ENCODE measurements at places on chromosomes 3 and 15. TPM values are rescaled to one million over a fixed set of nuclear protein-coding genes. Genes with fewer than 3 reads are reported as not detected.

Gene BCL2A1
- 4.4 TPM for polyA plus RNA-seq

Gene ATP10A
- 2.3 TPM for polyA plus RNA-seq

Gene EXD1
- polyA plus RNA-seq = not detected

Gene PLSCR2
- not detected for polyA plus RNA-seq

Gene PYGO1
- 0.61 TPM for polyA plus RNA-seq

Gene TTLL3
- polyA plus RNA-seq = 7.8 TPM

Gene LOXL1
- 25.8 TPM for polyA plus RNA-seq

GRCh38 chr3:143628971-143629370 lies 219.3 kb downstream of the SLC9A9 start:
- H3K27me3 ChIP-seq = no peaks in the 10 kb centered on the region
- H3K36me3 ChIP-seq = no peaks in the 10 kb centered on the region
- no peak overlapping the region for H3K4me3 ChIP-seq
- no peak for DNase-seq

DNA sequence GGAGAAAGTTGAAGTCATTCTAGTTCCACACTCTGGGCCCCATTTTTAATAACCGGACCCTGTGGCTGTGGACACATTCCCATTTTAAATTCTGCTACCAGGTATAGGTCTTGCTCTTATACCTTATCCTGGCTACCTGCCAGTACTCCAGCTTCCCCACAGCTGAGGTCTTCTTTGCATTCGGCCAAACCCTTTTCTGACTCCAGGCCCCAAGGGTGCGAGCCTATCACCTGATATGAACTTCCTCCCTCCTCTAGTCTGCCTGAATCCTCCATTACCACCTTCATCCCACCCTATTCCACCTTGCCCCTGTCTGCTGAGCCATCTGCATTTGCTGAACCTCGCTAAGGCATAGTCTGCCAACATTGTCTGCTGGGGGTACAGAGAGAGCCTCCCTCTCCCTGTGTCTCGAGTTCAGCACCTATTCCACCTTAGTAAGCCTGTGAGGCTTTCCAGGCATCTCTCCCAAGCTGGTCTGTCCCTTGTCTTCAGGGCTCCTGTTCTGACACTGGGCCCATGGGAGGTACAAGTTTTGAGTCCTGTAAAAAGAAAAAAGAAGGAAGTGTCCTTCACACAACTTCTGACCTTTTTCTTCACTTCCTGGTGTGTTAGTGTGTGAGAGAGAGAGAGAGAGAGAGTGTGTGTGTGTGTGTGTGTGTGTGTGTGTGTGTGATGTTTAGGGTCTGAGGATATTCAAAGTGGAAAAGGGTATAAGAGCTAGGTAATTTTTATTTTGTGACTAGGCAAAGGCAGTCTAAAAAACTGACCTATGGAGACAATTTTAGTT lies 27.0 kb downstream of the PDE8A start:
- H3K27me3 ChIP-seq = no peaks in the 10 kb centered on the region
- no peak for DNase-seq

DNA sequence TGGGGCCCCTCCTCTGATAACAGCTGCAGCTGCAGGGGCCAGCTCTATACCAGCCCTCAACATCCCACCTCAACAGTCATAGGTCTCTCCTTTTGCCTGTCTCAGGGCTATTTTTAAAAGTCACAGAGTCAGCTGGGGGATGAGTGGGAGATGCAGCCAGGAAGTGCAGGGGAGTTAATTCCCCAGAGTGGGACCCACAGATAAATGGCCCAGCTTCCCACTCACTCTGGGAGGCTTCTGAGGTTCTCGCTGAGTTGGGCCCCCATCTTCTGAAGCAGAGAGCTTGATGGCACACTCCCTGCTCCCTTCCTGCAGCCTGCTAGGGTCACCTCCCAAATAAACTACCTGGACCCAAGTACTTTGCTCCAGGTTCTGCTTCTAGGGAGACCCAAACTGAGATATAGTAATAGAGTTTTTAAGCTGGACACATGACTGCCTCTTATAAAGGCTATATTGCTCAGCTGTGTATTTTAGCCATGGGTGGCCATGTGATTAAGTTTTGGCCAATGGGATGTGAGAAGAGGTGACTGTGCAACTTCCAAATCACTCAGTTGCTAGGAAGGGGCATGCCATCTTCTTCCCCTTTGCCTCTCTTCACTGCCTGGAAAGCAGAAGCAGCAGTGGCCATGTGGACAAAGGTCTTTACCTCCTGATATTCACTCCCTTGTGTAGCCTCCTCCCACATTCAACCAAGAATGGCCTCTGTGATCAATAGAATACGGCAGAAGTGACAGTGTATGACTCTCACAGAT lies 15.5 kb upstream of the VIPR1 start:
- H3K36me3 ChIP-seq = no peaks in the 10 kb centered on the region
- no peaks in the 10 kb centered on the region for H3K27me3 ChIP-seq
- no peak overlapping the region for H3K27ac ChIP-seq
- H3K4me1 ChIP-seq = peaks cover 23% of the 10 kb centered on the region
- DNase-seq = no peak

DNA sequence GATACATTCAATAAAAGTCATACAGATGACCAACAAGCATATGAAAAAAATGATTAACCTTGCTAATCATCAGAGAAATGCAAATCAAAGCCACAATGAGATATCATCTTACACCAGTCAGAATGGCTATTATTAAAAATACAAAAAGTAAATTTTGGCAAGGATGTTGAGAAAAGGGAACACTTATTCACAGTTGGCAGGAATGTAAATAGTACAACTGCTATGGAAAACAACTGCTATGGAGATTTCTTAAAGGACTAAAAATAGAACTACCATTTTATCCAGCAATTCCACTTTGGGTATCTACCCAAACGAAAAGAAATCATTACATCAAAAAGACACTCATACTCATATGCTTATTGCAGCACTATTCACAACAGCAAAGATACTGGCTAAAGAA lies 1121.8 kb downstream of the TBL1XR1 start:
- no peak overlapping the region for H3K4me3 ChIP-seq
- H3K36me3 ChIP-seq = no peaks in the 10 kb centered on the region
- H3K4me1 ChIP-seq = no peaks in the 10 kb centered on the region
- H3K27ac ChIP-seq = no peak overlapping the region
- no peaks in the 10 kb centered on the region for H3K27me3 ChIP-seq

DNA sequence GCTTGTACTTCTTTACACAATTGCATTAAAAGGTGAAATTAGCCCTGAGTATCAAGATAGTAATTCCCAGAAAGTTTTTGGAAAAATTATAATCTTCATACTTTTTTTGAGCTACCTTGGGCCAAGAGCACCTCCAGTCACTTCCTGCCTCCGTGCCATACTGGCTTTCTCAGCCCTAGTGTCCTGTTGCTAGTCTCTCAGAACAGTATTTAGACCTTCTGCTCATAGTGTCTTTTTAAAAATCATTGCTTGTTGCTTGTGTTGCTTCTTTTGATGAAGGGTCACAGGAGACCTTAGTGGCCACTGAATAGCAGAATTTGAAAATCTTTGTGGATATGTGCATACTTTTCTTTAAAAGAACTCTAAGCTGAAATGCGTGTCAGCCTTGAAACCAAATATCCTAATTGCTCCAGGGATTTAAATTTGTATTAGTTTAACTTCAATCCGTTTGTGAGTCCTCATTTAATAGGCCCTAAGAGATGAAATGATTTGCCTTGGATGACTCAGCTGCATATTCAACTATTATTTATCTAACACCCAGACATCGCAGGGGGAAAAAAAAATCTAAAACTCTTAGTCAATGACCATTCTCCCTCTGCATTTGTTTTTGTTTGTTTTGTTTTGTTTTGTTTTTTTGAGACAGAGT lies 29.1 kb upstream of the LXN start:
- no peak overlapping the region for H3K4me3 ChIP-seq
- H3K27me3 ChIP-seq = no peaks in the 10 kb centered on the region
- DNase-seq = no peak
- peaks cover 9% of the 10 kb centered on the region for H3K4me1 ChIP-seq
- H3K36me3 ChIP-seq = peaks cover 5% of the 10 kb centered on the region

DNA sequence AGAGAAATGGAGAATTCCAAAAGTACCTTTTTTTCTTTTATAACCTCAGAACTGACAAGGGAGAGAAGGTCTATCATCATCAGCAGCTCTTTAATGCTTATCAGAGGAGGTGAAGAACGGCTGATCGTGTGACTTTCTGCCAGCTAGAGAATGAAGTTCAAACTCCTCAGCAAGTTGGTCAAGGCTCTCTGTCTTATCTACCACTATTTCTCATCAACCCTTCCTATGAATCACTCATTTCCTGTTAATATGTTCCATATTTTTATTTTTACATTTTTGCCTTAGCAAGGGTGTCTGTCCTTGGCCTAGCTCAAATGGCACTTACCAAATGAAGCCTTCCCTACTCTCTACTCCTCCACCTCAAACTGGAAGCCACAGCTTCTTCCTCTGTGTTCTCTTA lies 73.1 kb upstream of the TSPAN3 start:
- DNase-seq = no peak
- peaks cover 7% of the 10 kb centered on the region for H3K4me1 ChIP-seq
- no peak overlapping the region for H3K4me3 ChIP-seq
- H3K27ac ChIP-seq = no peak overlapping the region
- peaks cover 7% of the 10 kb centered on the region for H3K36me3 ChIP-seq

DNA sequence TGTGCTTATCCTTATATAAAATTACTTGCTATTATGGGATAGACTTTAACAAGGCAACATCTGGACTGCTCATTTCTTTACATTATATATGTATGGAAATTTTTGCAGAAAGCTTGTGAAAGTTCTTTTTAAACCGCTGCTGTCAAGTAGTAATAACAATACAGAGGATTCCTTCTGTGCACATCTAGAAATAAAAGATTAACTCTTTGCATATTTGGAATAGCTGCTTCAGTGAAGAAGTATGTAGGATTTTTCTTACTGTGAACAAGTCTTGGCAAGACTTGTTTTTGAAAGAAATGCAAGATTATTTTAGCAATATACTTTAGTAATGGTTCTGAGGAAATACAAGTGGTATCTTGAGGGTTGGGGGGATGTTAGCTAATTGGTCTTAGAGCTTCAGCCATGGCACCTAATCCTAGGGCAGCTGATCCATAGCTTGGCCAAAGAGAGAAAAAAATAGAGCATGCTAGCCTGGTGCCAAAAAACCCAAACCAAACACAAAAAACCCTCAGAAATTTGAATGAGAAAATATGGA lies 4.3 kb downstream of the PRKCI start:
- no peaks in the 10 kb centered on the region for H3K27me3 ChIP-seq
- no peak for DNase-seq
- peaks cover 55% of the 10 kb centered on the region for H3K4me1 ChIP-seq
- H3K27ac ChIP-seq = no peak overlapping the region
- H3K36me3 ChIP-seq = no peaks in the 10 kb centered on the region

DNA sequence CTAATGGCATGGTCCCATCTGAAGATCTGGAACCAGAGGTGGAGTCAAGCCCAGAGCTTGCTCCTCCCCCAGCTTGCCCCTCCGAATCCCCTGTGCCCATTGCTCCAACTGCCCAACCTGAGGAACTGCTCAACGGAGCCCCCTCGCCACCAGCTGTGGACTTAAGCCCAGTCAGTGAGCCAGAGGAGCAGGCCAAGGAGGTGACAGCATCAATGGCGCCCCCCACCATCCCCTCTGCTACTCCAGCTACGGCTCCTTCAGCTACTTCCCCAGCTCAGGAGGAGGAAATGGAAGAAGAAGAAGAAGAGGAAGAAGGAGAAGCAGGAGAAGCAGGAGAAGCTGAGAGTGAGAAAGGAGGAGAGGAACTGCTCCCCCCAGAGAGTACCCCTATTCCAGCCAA lies 7.3 kb downstream of the EIF4G1 start:
- H3K27me3 ChIP-seq = no peaks in the 10 kb centered on the region
- H3K36me3 ChIP-seq = peaks cover 69% of the 10 kb centered on the region
- no peak overlapping the region for H3K4me3 ChIP-seq

- no peaks in the 10 kb centered on the region for H3K27me3 ChIP-seq
- H3K27ac ChIP-seq = no peak overlapping the region
- no peak overlapping the region for H3K4me3 ChIP-seq
These were observed 1.3 kb downstream of the RNU5B-1 start for GRCh38 chr15:65305776-65306175.

DNA sequence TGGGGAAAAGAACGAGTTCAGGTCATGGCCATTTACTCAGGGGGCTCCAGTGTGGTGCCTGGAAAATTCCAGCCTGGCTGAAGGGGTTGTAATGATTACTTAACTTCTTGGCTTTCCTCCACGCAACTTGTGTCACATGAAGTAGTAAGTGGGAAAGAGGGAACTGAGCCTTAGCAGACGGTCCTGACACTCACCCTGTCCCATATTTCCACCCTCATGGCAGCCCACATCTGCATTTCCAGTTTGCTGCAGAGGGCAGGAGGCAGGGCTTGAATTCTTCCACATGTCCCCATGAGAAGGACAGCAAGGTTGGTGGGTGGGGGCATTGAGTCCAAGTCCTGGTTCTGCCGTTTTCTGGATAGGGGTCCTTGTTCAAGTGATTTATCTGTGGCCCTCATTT lies 7.8 kb upstream of the CAMP start:
- H3K4me1 ChIP-seq = peaks cover 25% of the 10 kb centered on the region
- peak; percentile 33 for DNase-seq
- no peaks in the 10 kb centered on the region for H3K36me3 ChIP-seq
- no peak overlapping the region for H3K4me3 ChIP-seq
- H3K27me3 ChIP-seq = no peaks in the 10 kb centered on the region

Data from stomach (tissue), 19 donors.